Activated CD4-positive, alpha-beta T cell treated with anti-CD3 and anti-CD28 coated beads, Interleukin-2, amount 50 U/mL, for 4 hours (primary cell): ENCODE measurements at places on chromosomes 6 and 20.

- DNase-seq, result no peak
Measured at GRCh38 chr6:157459327-157459726, 78.3 kb downstream of the ZDHHC14 start.

GRCh38 chr20:55424968-55425367 lies 580.4 kb downstream of the CBLN4 start:
- DNase-seq, result no peak

- no peak for DNase-seq
Measured at GRCh38 chr6:13295576-13295975, 32.8 kb downstream of the TBC1D7 start.

DNA sequence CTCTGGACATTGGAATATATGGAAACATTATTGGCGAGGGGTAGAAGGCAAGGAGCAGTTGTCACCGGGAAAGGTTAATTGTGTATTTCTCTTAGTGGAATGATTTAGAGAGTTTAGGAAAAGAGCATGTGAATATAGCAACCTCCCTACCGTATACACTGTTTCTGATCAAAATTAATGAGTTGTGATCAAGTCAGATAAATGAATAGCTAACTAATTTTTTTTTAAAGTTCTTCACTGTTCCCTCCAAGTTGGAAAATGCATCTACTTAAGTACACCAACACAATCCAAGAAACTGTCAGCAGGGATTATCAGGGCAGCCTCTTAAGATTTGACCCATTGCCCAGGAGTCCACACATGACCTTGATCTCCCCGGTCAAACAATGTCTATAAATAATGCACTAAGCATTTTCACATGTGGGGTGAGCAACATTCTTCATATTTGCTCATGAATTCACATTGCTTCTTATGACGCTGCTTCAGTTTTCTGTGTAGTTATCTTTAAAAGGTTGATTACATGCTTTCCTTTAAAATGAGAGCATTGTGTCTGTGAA lies 680.8 kb upstream of the NRSN1 start:
- no peak for DNase-seq

DNA sequence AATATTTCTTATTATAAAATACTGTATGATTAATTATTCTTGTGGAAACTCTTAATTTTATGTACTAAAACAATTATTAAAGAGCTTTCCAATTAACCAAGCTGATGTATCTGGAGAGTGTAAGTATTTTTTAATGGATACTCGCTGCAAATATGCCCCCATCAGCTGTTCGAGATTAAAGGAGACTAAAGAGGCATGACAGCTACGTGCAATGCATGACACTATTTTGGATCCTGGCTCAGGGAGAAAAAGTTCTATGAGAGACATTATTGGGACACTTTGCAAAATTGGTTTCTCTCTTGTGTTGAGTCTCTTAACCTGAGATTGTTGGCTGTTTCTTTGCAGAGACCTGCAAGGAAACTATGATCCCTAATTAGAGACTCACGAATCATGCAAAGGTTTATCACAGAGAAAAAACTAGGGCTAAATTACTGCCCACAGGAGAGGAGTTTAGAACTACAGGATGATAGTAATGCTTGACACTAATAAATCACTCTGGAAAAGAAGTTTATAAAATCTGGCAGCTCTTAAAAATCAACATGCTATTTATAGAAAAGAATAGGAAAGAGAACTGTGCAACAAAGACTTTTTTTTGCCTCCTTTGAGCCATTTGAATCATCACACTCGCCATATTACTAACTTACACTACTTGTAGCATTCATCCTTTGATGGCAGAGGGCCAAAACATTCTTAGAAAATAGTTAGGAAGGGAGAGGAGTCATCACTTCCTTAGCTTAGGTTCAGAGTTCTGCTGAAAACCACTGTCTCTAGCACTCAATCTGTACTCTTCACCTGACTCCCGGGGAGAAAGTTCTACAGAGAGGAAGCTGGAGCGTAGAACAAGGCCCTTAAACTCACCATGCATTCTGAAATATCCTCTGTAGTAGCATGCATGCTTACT lies 25.3 kb downstream of the NRN1 start:
- DNase-seq, result no peak

- peak; percentile 8 for DNase-seq
Measured at GRCh38 chr6:19804205-19805128, 32.7 kb upstream of the ID4 start.

- no peak for DNase-seq
Measured at GRCh38 chr20:52446421-52447224, 255.0 kb upstream of the ZFP64 start.

- DNase-seq, result no peak
Measured at GRCh38 chr20:58869662-58870227, 17.2 kb downstream of the GNAS start.

GRCh38 chr6:52115145-52115741 lies 27.8 kb upstream of the PKHD1 start:
- no peak for DNase-seq

GRCh38 chr6:89217299-89217910 lies at the start of gene GABRR1:
Gene GABRR1, minus strand, starts transcription at chr6:89217358. Its CDS starts 36 bp downstream, at chr6:89217322.
- DNase-seq, result no peak

DNA sequence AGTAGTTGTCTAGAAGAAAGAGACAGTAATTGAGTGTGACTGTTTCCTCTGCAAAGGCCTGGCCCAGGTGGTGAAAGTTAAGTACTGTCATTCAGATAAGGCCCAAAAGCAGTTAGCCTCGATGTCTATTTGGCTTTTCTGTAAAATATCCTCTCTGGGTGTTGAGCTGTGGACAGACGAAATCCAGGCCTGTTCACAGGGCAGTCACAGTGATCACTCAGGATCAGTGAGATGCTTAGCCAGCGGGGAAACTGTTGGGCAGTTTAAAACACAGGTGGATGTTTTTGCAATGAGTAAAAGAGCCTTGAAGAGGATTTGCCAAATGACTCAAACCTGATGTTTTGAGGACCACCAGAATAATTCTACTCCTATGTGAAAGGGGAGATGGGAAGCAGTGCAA lies 22.0 kb upstream of the PRDM1 start:
- no peak for DNase-seq

GRCh38 chr20:62956387-62957135 lies 4.1 kb downstream of the SLC17A9 start:
- no peak for DNase-seq

DNA sequence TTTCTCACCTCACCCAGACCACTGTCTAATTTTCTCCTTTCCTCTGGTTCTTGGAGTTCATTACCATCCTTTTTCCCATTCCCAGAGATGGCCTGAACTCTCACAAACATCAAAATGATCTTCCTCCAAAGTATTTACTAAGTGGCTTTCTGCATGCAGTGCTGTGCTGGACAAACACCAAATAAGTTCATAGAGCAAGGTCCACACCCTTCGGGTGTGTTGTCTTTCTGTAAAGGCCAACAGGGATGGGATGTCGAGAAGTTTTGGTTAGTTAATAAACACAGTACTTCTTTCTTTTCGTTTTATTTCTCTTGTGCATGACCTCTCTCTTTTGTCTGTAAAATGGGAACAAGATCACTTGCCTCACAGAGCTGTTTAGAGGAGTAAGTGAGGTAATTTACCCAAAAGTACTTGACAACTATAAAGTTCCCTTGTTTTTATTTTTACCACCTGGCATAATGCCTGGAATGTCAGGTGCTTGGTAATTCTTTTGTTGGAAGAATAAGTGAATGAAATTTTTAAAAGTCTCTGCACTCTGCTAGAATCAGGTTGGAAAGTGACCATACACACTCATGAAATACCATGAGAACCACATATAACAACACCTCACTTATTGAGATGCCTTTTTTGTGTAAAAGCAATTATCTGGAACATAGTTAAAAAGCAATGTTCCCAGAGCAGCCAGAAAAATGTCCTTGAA lies 22.8 kb upstream of the CCN6 start:
- DNase-seq, result no peak

GRCh38 chr6:19842030-19842615 lies 5.0 kb downstream of the ID4 start:
- no peak for DNase-seq

GRCh38 chr20:11261533-11262000 lies 587.8 kb upstream of the JAG1 start:
- no peak for DNase-seq

DNA sequence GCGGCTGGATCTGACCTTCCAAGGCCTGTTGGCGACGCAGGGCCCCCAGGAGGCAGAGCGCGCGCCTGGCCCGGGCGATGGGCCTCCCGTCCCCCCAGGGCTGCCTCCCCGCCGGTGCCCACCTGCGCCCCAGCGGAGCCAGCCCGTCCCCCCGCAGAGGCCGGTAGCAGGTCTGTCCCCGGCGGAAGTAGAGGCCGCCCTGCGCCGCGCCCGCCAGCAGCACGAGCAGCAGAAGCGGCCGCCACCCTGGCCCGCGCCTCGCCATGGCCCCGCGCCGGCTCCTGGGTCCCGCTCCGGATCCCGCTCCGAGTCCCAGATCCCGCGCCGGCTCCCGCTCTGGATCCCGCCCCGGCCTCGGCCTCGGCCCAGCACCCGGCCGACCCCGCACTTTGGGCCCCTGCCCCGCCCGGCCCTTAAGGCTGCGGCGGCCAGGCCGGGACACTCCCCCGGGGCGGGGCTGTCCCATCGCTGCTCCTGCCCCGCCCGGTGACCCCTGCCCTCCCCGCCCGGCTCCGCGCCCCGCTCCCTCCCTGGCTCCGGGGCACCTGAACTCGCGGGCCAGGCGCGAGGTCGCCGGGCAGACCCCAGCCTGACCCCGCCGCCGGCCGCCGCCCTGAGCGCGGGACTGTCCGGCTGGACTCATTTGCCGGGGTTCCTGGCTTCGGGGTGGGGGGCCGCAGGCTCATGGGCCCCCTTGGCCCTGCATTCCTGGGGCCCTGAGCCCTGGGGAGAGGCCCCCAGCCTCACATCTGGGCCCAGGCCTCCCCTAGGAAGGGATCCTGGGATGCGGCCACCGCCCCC lies at the start of gene CTSZ:
Gene CTSZ (minus strand): TSS at position 391 of the 801 bp plus-strand sequence. CDS start 126 bp downstream, at position 265.
- DNase-seq, result peak; percentile 21

- no peak for DNase-seq
Measured at GRCh38 chr6:39599973-39600372, 125.2 kb downstream of the KIF6 start.

GRCh38 chr6:82906489-82906888 lies 159.2 kb downstream of the UBE3D start:
- no peak for DNase-seq

GRCh38 chr6:366389-367297 lies 24.9 kb upstream of the IRF4 start:
- no peak for DNase-seq

DNA sequence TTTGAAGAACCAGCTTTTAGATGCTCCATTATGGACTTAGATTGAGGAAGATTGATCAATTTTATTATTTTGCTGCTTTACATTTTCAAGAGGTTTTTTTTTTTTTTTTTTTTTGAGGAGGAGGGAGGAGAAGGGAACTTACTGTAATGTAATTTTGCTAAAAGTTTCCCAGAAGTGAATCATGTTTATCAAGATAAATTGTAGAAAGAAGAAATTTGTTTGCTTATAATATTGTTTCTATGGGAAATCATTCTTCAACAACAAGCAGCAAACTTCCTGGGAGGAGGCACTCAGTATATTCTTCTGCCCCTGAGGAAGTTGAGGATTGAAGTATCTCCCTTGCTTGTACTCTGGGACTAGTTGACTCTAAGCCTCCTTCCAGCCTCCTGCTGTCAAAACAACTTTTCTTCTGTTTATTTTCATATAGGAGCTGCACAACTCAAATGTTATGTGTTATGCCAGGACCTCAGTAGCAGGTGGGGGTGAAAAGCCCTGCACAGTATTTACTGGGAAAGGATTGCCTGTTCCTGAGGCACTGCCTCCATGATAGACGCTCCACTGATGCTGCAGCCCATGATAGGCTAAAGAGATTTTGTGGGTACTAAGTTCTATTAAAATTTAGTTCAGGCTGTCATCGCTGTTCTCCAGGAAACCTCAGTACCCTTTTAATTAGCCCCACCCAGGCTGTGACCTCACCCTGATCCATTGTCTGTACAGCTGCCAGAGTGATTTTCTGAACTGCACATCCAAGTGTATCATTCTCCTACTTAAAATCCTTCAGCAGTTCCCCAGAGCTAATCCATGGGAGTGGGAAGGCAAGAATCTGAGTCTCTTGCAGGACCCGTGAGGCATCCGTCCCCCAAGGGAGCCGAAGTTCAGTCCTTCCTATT lies 51.9 kb downstream of the CARMIL1 start:
- no peak for DNase-seq

DNA sequence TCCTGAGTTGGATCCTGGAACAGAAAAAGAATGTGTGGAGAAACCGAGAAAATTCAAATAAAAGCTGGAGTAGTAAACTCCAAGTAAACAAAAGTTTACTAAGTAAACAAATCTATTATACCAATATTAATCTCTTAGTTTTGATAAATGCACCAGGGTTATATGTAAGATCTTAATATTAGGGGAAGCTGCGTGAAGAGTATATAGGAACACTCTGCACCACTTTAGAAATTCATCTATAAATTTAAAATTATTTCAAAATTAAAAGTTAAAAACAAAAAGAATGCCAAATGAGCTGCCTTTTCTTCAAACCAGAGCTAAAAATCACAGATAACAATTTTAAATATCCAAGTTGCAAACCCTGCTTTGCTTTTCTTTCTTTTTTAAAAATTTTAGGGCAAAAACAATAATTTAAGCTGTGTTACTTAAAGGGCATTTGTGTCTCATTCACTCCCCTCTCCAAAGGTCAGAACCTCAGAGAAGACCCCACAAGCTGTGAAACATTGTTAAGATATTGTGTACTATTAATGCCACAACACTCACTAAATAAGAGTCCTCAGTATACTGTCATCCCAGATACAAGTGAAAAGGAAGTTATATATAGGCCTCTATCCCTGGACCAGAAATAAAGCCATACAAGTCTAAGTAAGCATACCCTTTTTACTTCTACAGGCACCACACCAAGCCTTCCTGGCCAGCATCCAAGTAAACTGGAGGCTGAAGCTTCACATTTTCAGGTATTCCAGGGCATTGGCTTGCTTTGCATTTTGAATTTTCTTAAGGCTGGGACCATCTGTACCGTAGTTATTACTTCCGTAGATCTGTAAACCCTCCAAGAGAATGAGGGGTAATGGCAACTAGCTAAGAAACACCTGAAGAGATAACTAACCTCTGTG lies 7.0 kb downstream of the DNAAF9 start:
- no peak for DNase-seq

- DNase-seq, result no peak
Measured at GRCh38 chr20:47985092-47985850, 200.0 kb upstream of the SULF2 start.

DNA sequence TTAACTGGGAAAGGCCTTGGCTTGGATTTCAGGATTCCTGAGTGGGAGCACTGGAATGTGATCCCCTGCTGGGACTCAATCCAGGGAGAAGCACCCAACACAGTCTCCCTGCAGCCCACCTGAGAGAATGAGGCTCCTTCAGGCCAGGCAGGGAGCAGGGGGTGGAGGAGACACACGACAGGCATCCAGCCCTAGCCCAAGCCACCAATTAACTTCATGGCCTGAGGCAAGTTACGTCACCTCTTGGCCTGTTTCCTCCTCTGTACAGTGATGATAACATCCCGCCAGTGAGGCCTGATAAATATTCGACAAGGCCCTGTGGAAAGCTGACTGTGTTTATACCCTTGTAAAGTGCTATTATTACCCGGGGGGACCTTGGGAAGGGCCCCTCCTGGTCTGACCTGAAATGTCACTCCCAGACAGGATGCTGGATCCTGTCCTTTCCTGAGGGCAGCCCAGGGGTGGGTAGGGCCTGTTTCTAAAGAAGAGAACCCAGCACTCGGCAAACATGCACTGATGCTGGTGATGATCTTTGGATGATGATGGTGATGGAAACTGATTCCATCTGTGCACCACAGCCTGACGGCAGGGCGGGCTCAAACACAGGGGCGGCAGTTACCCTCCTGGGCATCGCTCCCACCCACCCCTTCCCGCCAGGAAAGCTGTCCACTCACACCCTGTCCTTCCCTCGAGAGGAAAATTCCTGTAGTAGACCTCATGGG lies 12.4 kb downstream of the FRS3 start:
- no peak for DNase-seq

GRCh38 chr6:128694303-128695009 lies 174.1 kb upstream of the PTPRK start:
- no peak for DNase-seq

- no peak for DNase-seq
Measured at GRCh38 chr6:141956046-141956761, 176.5 kb upstream of the GJE1 start.
